Activated CD4-positive, alpha-beta T cell treated with anti-CD3 and anti-CD28 coated beads, Interleukin-2, amount 10 ng/mL, durations not matched to agents 7 days and 5 days (primary cell): ENCODE measurements at places on chromosomes 12 and 14. TPM values are rescaled to one million over a fixed set of nuclear protein-coding genes. Genes with fewer than 3 reads are reported as not detected.

DNA sequence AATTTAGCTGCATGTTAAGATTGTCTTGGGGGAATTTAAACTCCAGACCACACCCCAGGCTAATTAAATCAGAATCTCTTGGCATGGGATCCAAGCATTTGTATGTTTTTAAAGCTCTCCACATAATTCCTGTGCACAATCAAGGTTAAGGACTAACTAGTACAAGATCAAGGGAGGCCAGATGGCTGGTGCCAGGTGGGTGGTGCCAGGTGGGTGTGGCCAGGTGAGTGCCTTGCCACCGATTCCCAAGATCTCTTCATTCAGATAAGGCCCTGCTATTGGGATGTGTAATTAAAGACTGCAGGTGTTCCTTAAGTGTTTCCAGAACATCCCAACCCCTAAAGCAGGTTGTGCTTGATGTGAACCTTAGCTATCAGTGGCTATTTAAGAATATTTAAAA lies 75.1 kb downstream of the NRXN3 start:
- DNase-seq: no peak

DNA sequence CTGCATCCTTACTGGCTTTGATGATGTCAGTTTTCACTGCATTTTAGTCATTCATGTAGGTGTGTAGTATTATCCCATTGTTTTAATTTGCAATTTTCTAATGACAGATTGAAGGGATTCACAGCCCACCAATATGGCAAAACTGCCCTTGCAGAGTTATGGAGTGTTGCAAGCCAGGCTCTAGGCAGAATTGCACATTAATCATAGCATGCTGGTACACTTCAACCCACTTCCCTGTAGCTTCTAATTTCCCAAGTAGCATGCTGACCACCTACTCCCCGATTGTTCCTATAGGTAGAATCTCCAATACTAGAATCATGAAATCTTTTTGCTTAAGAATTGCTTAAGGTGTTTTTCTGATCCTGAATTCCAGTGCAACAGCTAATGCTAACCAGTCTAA lies 5.2 kb upstream of the RNASE6 start:
- no peak for DNase-seq

DNA sequence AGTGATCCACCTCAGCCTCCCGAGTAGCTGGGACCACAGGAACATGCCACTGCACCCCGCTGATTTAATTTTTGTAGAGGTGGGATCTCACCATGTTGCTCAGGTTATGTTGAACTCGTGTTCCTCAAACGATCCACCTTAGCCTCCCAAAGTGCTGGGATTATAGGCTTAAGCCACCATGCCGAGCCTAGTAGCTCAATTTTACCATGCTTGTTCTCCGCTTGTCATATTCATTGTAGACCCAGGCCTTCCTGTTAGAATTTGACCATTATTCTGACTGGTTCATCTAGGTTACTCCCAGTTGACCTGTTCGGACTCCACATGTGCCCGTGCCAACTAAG lies 24.7 kb downstream of the TMBIM6 start:
- DNase-seq: no peak

DNA sequence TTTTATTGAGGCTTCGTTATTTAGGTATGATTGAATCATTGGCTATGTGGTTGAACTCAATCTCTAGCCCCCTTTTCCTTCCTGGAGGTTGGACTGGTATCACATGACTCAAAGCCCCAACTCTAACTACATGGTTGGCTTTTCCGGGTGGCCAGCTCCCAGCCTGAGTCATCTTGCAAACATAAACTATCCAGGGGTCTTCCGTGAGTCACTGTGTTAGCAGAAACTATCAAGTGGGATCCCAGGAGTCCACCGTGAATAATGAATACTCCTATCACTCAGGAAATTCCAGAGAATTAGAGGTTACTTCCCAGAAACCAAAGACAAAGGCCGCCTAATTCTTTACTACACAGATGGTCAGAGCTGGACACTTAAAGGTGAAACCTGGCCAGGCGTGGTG lies 19.7 kb upstream of the PLEKHD1 start:
- DNase-seq: no peak

- peak; percentile 27 for DNase-seq
Measured at GRCh38 chr14:81062816-81063215, 107.4 kb downstream of the TSHR start.

- no peak for DNase-seq
Measured at GRCh38 chr12:58408516-58408915, 467.1 kb downstream of the ATP23 start.

DNA sequence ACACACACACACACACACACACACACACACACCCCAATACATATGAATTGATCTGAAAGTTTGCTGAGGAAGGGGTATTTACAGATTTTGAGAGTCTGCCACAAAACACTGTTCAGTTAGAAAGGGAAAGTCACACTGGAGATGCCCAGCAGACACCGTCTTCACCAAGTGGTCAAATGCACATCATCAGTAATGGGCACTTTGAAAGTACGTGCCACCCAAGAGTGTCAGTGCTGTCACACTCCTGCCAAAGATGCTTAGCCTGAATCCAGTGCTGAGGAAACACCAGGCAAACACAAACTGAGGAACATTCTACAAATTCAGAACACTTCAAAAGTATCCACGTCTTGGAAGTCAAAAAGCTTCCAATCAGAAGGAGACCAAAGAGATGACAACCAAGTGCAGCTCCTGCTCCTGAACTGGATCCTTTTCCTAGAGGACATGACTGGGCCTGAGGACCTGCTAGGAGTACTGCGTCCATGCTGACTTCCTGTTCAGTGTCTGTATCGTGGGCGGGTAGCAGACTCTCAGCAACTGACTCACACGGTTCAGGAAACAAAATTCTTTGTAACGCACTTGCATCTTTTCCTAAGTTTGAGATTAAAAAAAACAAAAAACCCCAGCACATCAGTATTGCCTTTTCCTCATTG lies 18.6 kb downstream of the PSMC1 start:
- peak; percentile 14 for DNase-seq

GRCh38 chr14:87008965-87009364 lies 984.0 kb downstream of the GALC start:
- no peak for DNase-seq

DNA sequence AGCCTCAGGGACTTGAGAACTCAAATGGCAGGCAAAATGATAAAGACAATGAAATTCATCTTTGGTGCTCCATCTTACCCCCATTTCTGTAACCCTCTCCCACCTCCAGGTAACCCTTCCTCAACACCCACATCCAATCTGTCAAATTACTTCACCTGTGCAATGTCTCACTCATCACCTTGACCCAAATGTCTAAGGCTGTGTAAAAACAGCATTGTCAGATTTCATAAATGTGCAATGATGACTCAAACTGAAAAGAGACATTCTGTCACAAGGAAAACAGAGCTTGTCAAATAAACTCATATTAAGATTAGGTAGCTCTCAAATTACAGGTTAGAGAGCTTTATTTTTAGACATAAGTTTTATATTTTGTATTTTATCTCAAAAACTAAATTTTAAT lies 19.9 kb upstream of the COCH start:
- no peak for DNase-seq

- DNase-seq: no peak
Measured at GRCh38 chr14:76201162-76201561, 49.4 kb downstream of the GPATCH2L start.

- no peak for DNase-seq
Measured at GRCh38 chr14:20760950-20761349, 7.3 kb upstream of the EDDM3B start.

GRCh38 chr12:76532520-76532919 lies 27.1 kb downstream of the OSBPL8 start:
- DNase-seq: no peak

GRCh38 chr14:89288114-89288513 lies 128.9 kb downstream of the FOXN3 start:
- no peak for DNase-seq

- DNase-seq: no peak
Measured at GRCh38 chr14:79352076-79352630, 859.2 kb downstream of the DIO2 start.

The COQ10A gene
- total RNA-seq: 17.1 TPM

The IKZF4 gene
- 17.4 TPM for total RNA-seq

The HECTD1 gene
- 110 TPM for total RNA-seq

The TBX3 gene
- total RNA-seq: not detected

The RNASE11 gene
- total RNA-seq: not detected

The RAPGEF3 gene
- total RNA-seq: 0.15 TPM

The SERPINA9 gene
- total RNA-seq: not detected

The CD27 gene
- total RNA-seq: 134 TPM

The GPR137C gene
- total RNA-seq: 1.2 TPM

The KRT6C gene
- not detected for total RNA-seq

The KRT77 gene
- not detected for total RNA-seq

The RTN1 gene
- total RNA-seq: not detected

The CCNK gene
- 85.5 TPM for total RNA-seq

The BCL11B gene
- total RNA-seq: 116 TPM
